Lower lobe of right lung (tissue), 2 donors: ENCODE measurements at places on chromosomes 16 and 17.
A peak's percentile ranks its signal among the peaks of the same experiment; 100 is the strongest.

- no peak for DNase-seq
Measured at GRCh38 chr17:43661699-43662412, at the start of gene MEOX1. Gene MEOX1, minus strand, starts transcription at chr17:43661922. Its CDS starts 388 bp downstream, at chr17:43661534.

- no peak for DNase-seq
Measured at GRCh38 chr16:55492756-55493380, 13.9 kb downstream of the MMP2 start.

- DNase-seq, result no peak
Measured at GRCh38 chr17:21231533-21231932, 17.6 kb upstream of the TMEM11 start.

- DNase-seq, result no peak
Measured at GRCh38 chr17:76791053-76791980, 53.4 kb downstream of the MFSD11 start.

DNA sequence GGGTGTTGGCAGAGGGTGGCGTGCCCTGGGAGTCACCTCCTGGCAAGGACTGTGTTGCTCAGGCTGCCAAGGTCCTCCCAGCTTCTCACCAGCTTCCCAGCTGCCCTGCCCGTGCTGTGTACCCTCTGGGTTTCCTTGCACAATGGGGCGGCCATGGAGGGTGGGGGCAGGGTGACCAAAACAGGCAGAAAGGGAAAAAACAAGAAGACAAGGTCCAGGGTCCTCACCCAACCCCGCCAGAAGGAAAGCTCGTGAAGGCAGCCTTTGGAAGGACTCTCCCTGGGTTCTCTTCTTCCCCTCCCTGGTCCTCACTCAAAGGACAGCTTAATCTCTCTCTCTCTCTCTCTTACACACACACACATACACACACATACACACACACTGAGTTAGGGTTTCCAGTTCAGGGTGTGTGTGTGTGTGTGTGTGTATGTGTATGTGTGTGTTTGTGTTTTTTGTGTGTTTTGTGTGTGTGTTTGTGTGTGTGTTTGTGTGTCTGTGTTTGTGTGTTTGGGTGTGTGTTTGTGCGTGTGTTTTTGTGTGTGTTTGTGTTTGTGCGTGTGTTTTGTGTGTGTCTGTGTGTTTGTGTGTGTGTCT, 2.0 kb downstream of the SLC13A5 start:
- no peak for DNase-seq

DNA sequence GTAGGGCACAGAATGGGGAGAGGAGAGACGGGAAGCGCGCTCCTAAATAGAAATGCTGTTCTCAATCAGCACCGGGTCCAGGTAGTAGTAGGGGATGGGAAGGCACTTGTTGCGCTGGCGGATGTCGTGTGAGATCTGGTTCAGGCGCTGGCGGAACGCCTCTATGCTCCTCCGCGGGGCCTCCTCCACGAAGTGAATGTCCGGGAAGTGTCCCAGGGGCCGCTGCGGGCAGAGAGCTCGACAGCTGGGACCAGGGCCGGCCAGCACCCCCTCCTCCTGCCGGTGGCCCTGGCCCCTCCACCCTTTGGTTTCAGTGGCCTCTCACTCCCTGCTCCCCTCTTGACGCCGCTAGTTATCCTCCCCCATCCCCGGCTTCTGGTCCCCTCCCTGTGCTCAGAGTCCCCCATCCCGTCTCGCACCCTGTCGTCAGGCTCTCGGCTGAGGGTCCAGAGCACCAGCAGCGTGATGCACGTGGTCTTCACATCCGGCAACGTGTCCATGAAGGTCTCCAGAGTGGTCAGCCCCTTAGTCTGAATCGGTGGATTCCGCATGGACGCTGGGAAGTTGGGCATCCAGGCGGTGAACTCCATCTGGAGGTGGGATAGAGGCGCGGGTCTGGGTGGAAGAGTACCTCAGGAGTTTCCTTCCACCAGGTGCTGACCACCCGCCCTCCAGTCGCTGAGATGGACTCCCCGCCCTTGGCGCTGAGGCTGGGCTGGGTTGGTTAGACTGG, 14.6 kb downstream of the ALOX12B start:
- DNase-seq, result peak; percentile 49

DNA sequence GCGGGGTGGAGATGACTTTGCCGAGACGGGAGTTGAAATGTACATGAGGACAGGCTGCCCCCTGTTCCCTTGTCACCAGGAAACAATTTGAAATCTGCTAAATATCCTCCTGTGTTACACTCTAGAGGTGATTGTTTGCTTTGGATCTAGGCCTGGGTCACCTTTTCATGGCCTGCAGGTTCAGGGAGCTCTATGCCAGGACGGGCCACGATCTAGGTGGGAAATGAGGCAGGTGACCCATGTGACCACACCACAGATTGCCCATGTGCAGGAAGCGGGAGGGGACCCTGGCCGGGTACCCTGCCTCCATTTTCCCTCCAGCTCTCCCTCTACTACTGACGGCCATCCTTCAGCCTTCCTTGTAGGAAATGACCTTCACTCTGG, 43.4 kb downstream of the MEAK7 start:
- no peak for DNase-seq

GRCh38 chr17:44115585-44116415, 7.6 kb downstream of the HDAC5 start:
- DNase-seq, result no peak

DNA sequence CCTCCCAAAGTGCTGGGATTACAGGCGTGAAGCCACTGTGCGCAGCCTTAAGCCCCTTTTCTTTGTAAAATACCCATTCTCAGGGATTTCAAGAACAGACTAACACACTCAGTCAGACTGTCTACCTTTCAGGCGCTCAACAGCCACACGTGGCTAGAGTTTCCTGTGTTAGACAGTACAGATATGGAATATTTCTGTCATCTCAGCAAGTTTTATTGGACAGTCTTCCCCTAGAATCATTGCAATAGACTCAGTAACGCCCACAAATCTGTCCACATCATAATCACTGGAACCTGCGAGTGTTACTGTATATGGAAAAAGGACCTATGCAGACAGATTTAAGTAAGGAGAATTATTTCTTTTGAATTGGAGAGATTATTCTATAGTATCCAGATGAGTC, 160.5 kb downstream of the RBFOX1 start:
- DNase-seq, result no peak

- DNase-seq, result no peak
Measured at GRCh38 chr16:13394488-13394887, 493.1 kb downstream of the SHISA9 start.

DNA sequence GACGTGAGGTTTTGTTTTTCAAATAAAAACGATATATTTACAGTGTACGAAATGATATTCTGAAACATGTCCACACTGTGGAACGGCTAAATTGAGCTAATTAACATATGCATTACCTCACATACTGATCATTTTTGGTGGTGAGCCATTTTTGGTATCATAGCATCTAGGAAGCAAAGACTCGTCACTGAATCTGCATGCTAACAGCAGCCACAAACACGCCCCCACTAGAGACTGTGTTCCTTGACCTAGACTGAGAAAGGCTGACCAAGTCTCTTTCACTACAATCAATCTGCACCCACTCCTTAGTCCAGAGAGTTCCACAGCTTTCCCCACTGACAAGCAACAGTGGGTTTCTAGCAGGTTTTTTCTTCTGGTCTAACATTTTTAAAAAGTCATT, 29.5 kb downstream of the NPLOC4 start:
- DNase-seq, result no peak

DNA sequence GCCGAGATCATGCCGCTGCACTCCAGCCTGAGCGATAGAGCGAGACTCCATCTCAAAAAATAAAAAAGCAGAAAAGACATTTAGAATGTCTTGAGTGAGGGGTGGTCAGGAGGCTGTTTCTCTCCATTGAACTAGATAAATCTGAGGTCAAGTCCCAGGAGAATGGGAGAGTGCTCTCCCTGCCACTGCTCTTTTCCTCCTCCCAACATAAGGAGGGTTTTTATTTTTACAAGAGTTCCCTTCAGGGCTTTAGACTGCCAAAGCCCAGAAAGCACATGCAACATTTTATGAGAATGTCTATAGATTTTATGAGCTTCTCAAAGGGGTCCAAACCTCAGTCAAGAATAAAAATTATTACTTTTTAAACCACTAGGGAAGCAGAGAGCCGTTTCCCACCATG, 1.6 kb downstream of the RND2 start:
- no peak for DNase-seq

- no peak for DNase-seq
Measured at GRCh38 chr17:40436636-40437035, 6.6 kb upstream of the IGFBP4 start.

GRCh38 chr17:64580384-64581315, 73.9 kb downstream of the CEP95 start:
- no peak for DNase-seq
